ENCODE measurements at places on chromosomes 6 and 20. TPM values are rescaled to one million over a fixed set of nuclear protein-coding genes. Genes with fewer than 3 reads are reported as not detected.
A peak's percentile ranks its signal among the peaks of the same experiment; 100 is the strongest.

DNA sequence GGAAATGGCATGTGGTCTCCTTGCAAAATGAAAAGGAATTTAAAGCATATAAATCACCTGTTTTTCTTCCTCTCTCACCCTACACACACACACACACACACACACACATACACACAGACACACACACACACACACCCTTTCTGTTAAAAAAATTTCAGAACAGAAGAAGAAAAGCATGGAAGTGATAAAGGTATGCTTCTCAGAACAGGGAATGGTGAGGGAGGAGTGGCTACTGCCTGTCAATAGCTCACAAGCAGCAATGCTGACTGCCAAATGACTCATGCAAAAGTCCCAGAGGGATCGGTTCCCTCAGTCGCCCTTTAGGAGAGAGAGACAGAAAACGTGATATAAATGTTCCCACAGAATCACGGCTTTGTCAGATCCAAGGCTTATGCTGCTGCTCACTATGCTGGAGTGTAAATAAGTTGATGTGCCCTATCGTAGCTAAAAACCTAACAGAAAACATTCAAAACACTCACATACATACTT lies 102.6 kb downstream of the IBTK start:
- DNase-seq, result peak; percentile 90

- DNase-seq, result no peak
Observed at GRCh38 chr6:138229663-138230179, 11.4 kb upstream of the PBOV1 start.

DNA sequence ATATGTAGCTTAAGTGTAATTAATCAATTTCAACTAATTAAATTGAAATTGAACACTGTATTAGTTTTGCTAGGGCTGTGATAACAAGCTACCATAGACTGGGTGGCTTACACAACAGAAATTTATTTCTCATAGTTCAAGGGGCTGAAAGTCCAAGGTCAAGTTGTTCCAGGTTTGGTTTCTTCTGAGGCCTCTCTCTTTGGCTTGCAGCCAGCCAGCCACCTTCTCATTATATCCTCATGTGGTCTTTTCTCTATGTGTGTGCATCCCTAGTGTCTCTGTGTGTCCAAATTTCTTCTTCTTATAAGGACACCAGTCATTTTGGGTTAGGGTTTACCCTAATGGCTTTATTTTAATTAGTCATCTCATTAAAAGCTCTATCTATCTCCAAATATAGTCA lies 611.7 kb downstream of the UTRN start:
- DNase-seq, result no peak

DNA sequence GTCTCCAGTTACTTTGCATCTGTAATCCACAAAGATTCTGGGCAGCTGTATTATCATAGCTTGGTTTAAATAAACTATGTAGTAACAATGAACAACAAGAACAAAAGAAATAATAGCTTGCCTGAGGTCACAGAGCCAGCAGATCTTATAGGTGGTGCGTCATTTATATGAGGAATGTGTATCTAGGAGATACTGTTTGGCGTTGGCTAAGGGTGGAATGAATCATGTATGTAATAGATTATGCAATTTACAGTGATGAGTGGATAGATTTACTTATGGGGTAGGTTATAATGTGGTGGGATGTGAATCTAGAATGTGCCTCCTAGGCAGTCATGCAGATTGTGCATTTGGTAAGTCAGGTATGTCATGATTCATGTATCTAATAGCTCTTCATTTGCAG lies 42.8 kb downstream of the HNF4A start:
- peak; percentile 85 for DNase-seq

Gene SLC22A3
- 0.57 TPM for total RNA-seq

Gene OR2H2
- total RNA-seq, result not detected

Gene DCBLD1
- 36.8 TPM for total RNA-seq

DNA sequence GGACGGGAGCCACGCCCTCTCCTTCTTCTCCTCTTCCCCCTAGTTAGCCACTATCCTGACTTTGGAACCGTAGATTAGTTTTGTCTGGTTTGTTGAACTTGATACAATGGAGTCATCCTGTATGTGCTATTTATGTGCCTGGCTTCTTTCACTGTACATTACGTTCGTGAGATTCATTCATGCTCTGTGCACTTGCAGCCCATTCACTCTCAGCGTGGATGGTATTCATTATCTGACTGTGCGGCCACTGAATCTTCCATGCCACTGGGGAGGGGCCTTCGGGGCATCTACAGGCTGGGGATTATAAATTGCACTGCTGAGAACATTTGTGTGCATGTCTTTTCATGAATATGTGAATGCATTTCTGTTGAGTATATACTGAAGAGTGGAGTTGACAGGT lies 262.5 kb downstream of the CDH26 start:
- DNase-seq, result no peak

GRCh38 chr6:166253778-166254204 lies 54.4 kb downstream of the PRR18 start:
- no peak for DNase-seq

- DNase-seq, result no peak
Observed at GRCh38 chr6:19289457-19289856, 547.7 kb upstream of the ID4 start.

Gene CMTR1
- 44.1 TPM for total RNA-seq

Gene HLA-DMB
- 0.11 TPM for total RNA-seq

Gene MCCD1
- not detected for total RNA-seq

GRCh38 chr20:51767867-51768758 lies at the start of gene ATP9A:
Gene ATP9A, minus strand, starts transcription at chr20:51768390. Its CDS starts 21 bp downstream, at chr20:51768369.
- DNase-seq, result peak; percentile 22

DNA sequence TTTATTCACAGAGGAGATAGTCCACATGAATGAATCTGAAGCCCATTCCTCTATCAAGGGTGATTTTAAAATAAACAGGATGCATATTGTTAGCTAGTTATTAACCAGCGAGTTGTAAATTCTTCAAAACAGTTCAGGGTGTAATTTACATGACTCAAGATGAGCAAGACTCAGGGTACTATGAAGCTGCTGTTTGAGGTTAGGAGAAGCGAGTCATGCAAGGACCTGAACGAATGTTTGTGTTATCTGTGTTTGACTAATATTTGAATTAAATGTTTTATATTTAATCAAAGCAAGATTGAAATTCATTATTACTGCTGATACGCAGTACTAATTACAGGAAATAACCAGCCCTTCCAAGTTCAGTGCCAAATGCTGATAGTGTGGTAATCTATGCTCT lies 191.1 kb downstream of the SAMD5 start:
- DNase-seq, result peak; percentile 78

Gene OR2B6
- not detected for total RNA-seq

Gene ADGB
- total RNA-seq, result not detected

DNA sequence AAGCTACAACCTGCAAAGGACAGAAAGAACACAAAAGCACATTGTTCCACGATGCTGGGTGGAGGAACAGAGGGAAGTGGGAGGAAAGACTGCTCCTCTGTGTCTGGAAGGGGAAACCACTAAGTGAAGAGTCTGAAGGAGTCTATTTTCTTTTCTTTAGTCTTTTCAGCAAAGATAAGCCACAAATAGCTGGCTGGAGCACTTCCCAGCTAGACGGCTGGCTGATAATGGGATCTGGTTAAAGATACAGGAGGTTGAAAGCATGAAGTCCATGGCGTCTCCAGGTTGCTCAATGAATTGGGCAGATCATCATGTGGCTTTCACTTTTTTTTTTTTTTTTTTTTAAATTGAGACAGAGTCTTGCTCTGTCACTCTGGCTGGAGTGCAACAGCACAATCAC lies 154.0 kb upstream of the KCNG1 start:
- DNase-seq, result peak; percentile 77

- no peak for DNase-seq
Observed at GRCh38 chr6:1111361-1111760, 200.5 kb upstream of the FOXQ1 start.

Gene ASCC3
- 138 TPM for total RNA-seq

Gene SLC4A11
- 3.9 TPM for total RNA-seq

- DNase-seq, result peak; percentile 35
Observed at GRCh38 chr6:147382945-147383554, 125.4 kb upstream of the SAMD5 start.

Gene MYL9
- total RNA-seq, result 1,247 TPM

DNA sequence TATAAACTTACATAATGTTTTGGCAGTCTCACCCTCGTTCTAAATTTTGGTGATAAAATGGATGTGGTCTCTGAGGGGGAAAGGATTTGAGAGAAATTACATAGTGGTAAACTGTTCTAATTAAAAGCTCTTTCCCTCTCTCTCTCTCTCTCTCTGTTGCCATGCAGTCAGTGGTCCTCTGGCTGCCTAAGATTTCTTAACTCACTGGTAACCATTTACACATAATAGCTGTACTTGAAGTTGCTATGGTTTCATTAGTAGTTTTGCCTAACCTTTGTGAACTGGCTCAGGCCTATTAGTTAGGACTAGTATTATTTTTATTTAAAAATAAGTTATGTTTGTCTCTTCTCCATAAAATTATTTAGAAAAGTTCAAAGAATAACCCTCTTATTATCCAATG lies 42.0 kb downstream of the MAPK14 start:
- no peak for DNase-seq

GRCh38 chr20:35305682-35306556 lies 13.7 kb upstream of the FAM83C start:
- peak; percentile 100 for DNase-seq

DNA sequence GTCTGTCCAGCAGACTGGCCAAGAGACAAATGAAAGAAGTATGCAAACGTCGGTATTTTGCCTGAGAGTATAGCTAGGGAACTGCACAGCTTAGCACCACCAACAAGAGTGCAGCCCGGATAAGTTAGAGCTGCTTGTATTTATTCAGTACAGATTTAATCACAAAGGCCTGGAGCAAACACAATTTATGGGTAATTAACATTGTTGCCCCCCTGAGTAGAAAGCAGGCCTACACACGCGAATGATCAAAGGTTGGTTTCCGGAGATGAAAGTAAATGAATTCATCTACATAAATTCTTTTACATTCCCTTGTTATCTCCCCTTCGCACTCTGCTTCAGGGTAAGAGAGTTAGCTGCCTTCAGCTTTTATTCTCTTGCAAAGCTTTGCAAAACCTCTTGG lies 24.7 kb upstream of the CRISP1 start:
- no peak for DNase-seq

DNA sequence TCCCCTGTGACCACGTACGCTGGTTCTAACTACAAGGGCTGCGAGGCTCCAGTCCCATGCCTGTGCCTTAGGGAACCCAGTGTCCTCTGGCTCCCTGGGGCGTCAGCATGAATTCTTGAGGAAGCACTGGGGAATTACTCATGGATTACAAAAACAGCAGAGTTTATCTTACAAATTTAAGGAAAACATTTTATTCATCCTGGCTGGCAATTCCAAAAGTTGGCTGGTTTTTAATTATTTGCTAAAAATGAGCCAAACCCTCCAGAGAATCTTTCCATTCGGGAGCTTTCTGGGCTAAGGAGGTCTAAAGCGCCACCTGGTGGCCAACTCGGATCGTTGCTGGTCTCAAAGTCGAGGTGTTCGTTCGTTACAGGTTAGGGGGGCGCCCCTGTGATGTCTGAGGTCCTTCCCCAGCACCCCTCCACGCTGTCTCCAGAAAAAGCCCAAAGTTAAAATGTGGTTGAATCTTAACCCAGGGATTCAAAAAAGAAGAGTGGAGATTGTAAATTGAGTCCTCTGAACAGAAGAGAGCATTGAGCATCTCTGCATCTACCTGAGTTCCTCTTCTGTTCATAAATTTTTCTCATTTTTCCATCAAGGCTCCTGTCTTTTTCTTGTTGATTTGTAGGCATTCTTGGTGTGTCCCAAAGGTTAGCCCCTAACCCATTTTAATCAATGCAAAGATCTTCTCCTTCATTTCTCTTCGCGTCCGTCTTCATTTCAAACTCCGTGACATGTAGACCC lies 99.4 kb downstream of the BFSP1 start:
- DNase-seq, result peak; percentile 10

DNA sequence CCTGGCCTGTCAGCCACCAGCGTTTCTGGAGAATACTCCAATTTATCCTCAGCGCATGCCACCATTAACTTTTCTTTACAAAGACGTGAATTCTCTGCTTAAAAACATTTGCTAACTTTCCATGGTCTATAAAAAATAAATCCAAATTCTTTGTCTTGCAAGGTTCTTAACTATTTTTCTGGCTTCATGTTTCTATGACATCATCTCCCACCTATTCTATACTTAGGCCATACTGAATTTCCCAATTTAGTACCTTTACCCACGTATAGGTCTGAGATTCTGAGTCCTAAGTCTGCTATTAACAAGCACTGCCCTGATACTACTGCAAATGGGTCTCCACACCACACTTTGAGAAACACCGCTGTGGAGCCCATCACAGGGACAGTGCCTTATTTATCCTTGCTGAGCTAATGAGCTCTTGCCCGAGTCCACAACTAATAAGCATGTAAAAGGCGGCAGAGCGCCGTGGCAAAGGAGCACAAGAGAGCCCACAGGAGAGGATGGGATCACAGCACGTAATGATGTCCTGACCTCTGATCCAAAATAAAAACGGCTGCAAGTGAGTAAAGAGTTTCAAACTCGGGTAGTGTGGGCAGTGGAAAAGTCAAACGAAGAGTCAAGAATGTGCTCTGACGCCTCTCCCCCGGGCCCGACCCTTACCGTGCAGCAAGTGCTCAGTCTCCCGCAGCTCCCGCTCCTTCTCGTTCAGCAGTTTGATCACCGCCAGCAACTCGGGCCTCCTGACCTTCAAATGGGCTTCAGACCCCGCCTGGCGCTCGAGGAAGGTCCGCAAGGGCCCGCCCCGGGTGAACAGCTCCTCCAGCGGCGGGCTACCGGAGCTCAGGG lies 519 bp downstream of the MTRF1L start:
- DNase-seq, result no peak

GRCh38 chr6:162485464-162485863 lies 242.1 kb downstream of the PRKN start:
- no peak for DNase-seq

Gene ZNF217
- 54.6 TPM for total RNA-seq

- peak; percentile 48 for DNase-seq
Observed at GRCh38 chr6:9620263-9620662, 794.6 kb downstream of the TFAP2A start.

- DNase-seq, result no peak
Observed at GRCh38 chr6:88532241-88532860, 366.2 kb upstream of the CNR1 start.

- DNase-seq, result peak; percentile 43
Observed at GRCh38 chr6:123925842-123926399, 122.3 kb downstream of the NKAIN2 start.

DNA sequence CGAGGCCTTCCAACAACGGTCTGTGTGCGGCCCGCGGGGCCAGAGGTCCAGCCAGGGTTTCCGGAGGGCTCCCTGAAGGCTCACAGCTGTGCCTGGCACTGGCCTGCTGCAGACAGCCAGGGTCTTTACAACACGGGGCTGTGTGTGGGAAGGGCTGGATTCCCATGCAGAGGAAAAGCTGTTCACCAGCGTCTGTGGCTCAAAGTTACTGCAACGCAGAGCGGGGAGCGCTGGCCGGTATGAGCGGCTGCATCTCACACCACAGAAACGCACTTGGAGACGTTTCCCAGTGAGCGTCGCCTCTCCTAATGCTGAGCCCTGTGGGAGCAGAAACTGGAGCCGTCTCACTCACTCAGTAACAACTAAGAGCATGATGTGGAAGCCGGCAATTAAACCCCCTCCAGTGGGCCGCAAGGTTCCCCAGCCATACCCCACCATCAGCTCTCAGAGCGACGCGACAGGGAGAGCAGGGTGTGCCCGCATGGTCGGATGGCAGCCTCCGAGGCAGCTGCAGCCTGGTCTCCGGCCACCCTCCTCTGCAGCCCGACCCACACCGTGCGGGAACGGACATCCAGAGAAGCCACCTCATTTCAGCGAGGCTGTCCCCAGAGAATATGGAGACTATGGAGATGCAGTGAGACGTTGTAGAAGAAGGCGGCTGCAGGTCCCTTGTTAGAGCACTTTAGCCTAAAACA lies 42.6 kb downstream of the DLL1 start:
- no peak for DNase-seq

Gene EYA2
- 1.4 TPM for total RNA-seq
